ENCODE measurements at places on chromosomes 1 and 21.

DNA sequence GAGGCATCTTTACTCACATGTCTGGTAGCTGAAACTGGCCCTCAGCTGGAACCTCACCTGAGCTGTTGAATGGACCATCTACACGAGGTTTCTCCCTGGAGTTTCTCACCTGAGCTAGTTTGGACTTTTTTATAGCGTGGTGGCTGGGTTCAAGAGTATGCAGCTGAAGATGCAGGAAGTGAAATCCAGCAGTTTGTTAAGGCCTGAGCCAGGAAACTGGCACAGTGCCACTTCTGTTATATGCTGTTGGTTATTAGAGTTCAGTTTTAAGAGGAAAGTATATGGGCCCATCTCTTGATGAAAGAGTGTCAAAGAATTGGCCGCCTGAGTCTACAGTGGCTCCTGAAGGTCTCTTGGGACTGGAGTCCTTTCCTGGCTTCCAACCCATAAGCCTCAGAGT is 35.6 kb downstream of the STUM start:
- H3K27ac ChIP-seq: no peak overlapping the region
- H3K4me3 ChIP-seq: no peak overlapping the region
- H3K36me3 ChIP-seq: no peaks in the 10 kb centered on the region
- H3K27me3 ChIP-seq: no peaks in the 10 kb centered on the region
- H3K4me1 ChIP-seq: no peaks in the 10 kb centered on the region

GRCh38 chr1:168520832-168521231 is 23.0 kb downstream of the XCL2 start:
- no peaks in the 10 kb centered on the region for H3K36me3 ChIP-seq
- peaks cover 12% of the 10 kb centered on the region for H3K4me1 ChIP-seq
- H3K4me3 ChIP-seq: no peak overlapping the region
- peaks cover 11% of the 10 kb centered on the region for H3K27me3 ChIP-seq

GRCh38 chr1:160221089-160221488 is 15.9 kb downstream of the PEA15 start:
- H3K27me3 ChIP-seq: no peaks in the 10 kb centered on the region
- H3K4me1 ChIP-seq: peaks cover 2% of the 10 kb centered on the region
- no peak for DNase-seq
- peaks cover 32% of the 10 kb centered on the region for H3K36me3 ChIP-seq
- H3K27ac ChIP-seq: no peak overlapping the region

- H3K27ac ChIP-seq: no peak overlapping the region
- peaks cover 15% of the 10 kb centered on the region for H3K27me3 ChIP-seq
- peaks cover 6% of the 10 kb centered on the region for H3K4me1 ChIP-seq
- H3K4me3 ChIP-seq: no peak overlapping the region
- no peaks in the 10 kb centered on the region for H3K36me3 ChIP-seq
- no peak for DNase-seq
Measured at GRCh38 chr1:116910379-116911187, 867 bp downstream of the PTGFRN start.

DNA sequence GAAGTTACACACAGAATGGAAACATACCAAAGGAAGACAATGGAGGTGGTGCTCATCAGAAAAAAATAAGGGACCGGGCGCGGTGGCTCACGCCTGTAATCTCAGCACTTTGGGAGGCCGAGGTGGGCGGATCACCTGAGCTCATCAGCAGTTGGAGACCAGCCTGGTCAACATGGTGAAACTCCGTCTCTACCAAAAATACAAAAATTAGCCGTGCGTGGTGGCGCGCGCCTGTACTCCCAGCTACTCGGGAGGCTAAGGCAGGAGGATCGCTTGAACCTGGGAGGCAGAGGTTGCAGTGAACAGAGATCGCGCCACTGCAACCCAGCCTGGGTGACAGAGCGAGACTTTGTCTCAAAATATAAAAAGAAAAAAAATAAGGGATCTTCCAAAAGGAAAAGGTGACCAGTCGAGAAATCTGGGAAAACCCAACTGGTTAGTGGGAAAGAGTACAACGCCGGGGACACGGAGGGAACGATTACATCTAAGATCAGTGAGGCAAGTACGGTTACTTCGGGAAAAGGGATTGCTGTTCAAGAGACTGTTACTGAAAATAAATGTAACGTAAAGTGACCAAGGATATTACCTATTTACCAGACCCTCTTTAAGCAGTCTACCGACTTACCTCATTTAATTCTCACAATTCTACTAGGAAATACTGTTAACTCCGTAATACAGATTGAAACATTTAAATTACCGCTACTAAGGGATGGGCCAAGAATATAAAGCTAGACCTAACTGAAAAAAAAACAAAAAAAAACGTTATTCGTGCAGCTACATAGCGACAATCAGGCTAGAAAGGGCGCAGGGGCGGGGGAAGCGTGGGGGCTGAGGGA is 822 bp downstream of the CCT3 start:
- no peak for DNase-seq
- H3K27ac ChIP-seq: peak overlapping the region; percentile 97
- no peaks in the 10 kb centered on the region for H3K27me3 ChIP-seq
- peaks cover 35% of the 10 kb centered on the region for H3K36me3 ChIP-seq

GRCh38 chr1:2304282-2304681 is 76.2 kb downstream of the SKI start:
- H3K4me3 ChIP-seq: peak overlapping the region; percentile 14
- no peak for DNase-seq
- H3K4me1 ChIP-seq: peaks cover 60% of the 10 kb centered on the region
- no peak overlapping the region for H3K27ac ChIP-seq

DNA sequence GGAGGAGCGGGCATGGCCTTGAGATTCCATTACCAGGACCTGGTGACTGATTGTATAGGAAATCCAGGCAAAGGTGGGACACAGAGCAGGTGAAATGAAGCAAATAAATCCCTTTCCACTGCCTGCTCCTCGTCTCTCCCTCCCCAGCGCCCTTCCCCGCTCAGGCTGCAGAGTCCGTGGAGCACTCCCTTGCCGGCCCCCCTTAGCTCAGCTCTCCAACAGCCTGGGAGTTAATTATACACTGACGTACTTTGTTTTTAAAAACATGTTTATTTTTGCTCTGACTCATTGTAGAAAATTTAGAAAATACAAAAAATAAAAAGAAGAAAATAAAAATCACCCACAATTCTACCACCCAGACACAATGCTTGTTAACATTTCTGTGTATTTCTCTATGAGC is 61.7 kb downstream of the LGR6 start:
- H3K4me3 ChIP-seq: no peak overlapping the region
- H3K36me3 ChIP-seq: no peaks in the 10 kb centered on the region
- no peak overlapping the region for H3K27ac ChIP-seq
- peaks cover 25% of the 10 kb centered on the region for H3K27me3 ChIP-seq
- H3K4me1 ChIP-seq: no peaks in the 10 kb centered on the region

DNA sequence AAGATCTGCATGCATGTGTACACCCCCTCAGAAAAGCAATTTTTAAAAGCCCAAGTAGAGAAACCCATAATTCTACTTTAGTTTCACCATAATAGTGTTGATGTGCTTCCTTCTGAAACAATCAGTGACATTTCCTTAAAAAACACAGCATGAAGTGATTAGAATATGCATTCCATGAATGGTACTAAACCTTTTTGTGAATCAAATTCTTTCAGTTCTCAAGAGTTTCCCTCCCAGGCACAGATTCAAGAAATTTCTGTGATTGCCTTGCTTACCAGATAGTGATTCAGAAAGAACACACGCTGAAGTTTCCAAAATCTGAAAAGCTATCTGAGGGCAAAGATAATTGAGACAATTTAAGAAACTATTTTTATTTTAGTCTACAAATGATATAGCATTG is 136.4 kb upstream of the ADGRL2 start:
- no peaks in the 10 kb centered on the region for H3K36me3 ChIP-seq
- no peak overlapping the region for H3K27ac ChIP-seq
- DNase-seq: no peak
- H3K27me3 ChIP-seq: no peaks in the 10 kb centered on the region
- H3K4me3 ChIP-seq: no peak overlapping the region

DNA sequence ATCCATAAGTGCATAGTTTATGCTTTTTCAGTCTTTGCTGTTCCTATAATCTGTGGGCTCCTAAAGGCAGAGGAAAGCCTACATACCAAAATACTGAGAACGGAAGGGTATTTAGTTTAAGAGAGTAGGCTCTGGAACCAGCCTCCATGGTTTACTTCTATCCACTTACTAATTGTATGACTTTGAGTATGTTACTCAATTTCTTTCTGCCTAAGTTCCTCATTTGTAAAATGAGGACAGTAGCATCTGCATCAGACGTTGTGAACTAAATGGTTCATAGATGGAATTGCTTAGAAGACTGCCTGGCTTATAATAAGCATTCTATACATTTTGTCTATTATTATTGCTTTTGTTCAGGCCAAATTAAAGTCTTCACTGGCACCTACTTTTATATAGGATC is 111.0 kb downstream of the NTNG1 start:
- no peak for DNase-seq
- no peak overlapping the region for H3K4me3 ChIP-seq
- H3K27me3 ChIP-seq: no peaks in the 10 kb centered on the region
- H3K27ac ChIP-seq: no peak overlapping the region
- H3K4me1 ChIP-seq: peaks cover 20% of the 10 kb centered on the region

DNA sequence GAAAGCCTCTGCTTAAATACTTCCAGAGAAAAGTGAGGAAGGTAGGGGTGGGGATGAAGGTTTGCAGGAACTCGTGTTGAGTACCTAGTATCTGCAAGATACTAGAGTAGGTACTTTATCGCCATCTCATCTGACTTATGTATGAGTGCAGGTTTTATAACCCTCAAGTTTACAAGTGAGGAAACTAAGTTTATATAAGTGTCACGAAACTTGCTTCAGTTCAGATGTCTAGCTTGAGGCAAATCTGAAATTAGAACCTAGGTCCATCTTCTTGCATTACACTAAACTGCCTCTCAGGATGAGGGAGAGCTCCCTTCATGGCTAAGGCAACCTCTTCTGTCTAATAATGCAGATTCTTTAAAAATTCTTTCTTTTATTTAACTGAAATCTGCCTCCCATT is 43.5 kb downstream of the NFIA start:
- no peaks in the 10 kb centered on the region for H3K36me3 ChIP-seq
- no peak overlapping the region for H3K4me3 ChIP-seq
- no peak for DNase-seq
- H3K27me3 ChIP-seq: no peaks in the 10 kb centered on the region
- H3K27ac ChIP-seq: no peak overlapping the region

DNA sequence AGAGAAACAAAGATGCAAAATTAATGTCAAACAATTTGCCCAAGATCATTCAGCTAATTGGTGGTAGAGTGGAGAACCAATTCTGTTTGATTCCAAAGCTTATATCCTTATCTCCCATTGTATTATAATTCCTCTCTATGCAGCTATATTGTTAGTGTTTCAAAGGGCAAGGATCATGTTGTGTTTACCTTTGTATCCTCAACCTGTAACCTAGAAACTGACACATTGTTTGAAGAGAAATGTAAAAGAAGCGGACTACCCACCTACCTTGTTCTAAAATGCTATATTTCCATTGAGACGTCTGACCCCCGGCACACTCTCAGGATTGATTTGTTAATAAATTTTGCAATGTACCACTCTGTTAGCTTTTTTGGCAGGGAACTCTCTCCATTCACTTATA is 9.3 kb downstream of the RAVER2 start:
- H3K4me3 ChIP-seq: no peak overlapping the region
- H3K27ac ChIP-seq: no peak overlapping the region
- DNase-seq: no peak
- peaks cover 5% of the 10 kb centered on the region for H3K4me1 ChIP-seq

DNA sequence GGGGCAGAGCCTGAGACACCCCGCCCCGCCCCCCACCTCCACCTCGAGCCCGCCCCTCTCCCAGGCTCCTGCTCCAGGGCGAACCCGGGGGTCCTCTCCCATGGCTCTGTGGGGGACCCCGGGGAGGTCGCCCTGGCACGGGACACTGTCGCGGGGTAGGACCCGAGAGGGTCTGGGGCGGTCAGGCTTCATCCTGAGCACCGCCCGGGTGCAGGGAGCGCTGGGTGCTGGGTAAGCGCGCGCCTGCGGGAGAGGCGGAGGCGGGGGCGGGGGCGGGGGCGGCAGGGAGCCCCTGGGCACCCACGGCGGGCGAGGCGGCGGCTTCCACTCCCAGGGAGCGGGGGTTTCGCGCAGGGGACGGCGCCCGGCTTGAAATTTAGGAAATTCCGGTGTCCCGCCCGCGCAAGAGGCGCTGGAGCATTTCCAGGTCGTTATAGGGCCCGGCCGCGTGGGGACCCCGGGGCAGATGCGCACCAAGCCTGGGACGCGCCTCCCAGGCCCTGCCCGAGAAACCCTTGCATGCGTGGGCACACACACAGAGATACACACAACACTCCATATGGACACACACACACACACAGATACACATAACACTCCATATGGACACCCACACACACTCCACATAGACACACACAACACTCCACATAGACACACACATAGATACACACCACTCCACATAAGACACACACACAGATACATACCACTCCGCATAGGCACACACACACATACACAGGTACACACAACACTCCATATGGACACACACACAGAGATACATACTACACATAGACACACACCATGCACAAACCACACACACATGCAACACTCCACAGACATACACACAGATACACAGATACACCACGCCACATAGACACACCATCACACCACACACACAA is 48.7 kb upstream of the SLC19A1 start:
- H3K27ac ChIP-seq: no peak overlapping the region
- peaks cover 38% of the 10 kb centered on the region for H3K27me3 ChIP-seq
- H3K4me3 ChIP-seq: no peak overlapping the region

- no peaks in the 10 kb centered on the region for H3K27me3 ChIP-seq
- peaks cover 17% of the 10 kb centered on the region for H3K36me3 ChIP-seq
- DNase-seq: peak; percentile 59
- H3K27ac ChIP-seq: peak overlapping the region; percentile 98
- H3K4me1 ChIP-seq: peaks cover 37% of the 10 kb centered on the region
Measured at GRCh38 chr21:32772281-32773047, 909 bp upstream of the PAXBP1 start.

- H3K36me3 ChIP-seq: peaks cover 1% of the 10 kb centered on the region
- H3K27me3 ChIP-seq: peaks cover 34% of the 10 kb centered on the region
- no peak for DNase-seq
- H3K4me1 ChIP-seq: peaks cover 49% of the 10 kb centered on the region
Measured at GRCh38 chr1:1351511-1352427, 2.6 kb upstream of the DVL1 start.

DNA sequence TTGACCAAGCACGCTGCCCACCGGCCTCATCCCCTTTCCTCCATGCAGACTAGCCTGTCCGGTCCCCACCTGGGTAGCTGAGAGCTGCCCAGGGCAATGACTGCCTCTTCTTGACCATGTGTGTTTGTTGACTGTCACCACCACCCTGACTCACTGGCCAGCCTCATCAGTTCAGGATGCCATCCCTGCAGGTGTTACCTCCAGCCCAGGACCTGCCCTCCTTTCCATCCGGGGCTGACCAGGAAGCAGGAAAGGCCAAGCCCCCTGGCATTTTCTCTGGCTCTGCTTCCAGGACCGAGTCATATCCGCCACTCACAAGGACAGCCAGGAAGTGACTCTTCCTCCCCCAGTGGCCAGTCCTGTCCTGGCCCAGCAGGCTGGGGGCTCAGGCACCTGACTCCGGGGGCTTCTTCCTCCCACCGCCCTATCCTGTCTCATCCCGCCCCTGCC is 17.1 kb downstream of the EPHA2 start:
- DNase-seq: no peak
- H3K4me1 ChIP-seq: peaks cover 7% of the 10 kb centered on the region
- H3K36me3 ChIP-seq: no peaks in the 10 kb centered on the region
- H3K27ac ChIP-seq: no peak overlapping the region
- H3K27me3 ChIP-seq: peaks cover 31% of the 10 kb centered on the region
